Naive thymus-derived CD8-positive, alpha-beta T cell (primary cell): ENCODE measurements at places on chromosomes 3 and 15. TPM values are rescaled to one million over a fixed set of nuclear protein-coding genes. Genes with fewer than 3 reads are reported as not detected.

GRCh38 chr3:17349093-17349492 lies 393.3 kb downstream of the TBC1D5 start:
- peaks cover 2% of the 10 kb centered on the region for H3K4me1 ChIP-seq
- DNase-seq, result no peak
- H3K4me3 ChIP-seq, result no peak overlapping the region
- peaks cover 18% of the 10 kb centered on the region for H3K36me3 ChIP-seq

DNA sequence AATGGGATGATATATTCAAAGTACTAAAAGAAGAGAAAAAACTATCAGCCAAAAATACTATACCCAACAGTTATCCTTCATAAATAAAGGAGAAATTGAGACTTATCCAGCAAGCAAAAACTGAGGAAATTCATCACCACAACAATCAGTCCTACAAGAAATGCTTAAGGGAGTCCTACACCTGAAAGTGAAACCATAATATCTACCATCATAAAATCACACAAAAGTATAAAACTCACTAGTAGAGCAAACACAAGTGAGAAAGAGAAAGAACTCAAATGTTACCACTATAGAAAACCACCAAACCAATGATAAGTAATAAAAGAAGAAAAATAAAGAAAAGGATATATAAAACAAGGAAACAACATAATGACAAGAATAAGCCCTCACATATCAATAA lies 103.6 kb upstream of the NEO1 start:
- H3K36me3 ChIP-seq, result peaks cover 17% of the 10 kb centered on the region
- peaks cover 3% of the 10 kb centered on the region for H3K4me1 ChIP-seq

DNA sequence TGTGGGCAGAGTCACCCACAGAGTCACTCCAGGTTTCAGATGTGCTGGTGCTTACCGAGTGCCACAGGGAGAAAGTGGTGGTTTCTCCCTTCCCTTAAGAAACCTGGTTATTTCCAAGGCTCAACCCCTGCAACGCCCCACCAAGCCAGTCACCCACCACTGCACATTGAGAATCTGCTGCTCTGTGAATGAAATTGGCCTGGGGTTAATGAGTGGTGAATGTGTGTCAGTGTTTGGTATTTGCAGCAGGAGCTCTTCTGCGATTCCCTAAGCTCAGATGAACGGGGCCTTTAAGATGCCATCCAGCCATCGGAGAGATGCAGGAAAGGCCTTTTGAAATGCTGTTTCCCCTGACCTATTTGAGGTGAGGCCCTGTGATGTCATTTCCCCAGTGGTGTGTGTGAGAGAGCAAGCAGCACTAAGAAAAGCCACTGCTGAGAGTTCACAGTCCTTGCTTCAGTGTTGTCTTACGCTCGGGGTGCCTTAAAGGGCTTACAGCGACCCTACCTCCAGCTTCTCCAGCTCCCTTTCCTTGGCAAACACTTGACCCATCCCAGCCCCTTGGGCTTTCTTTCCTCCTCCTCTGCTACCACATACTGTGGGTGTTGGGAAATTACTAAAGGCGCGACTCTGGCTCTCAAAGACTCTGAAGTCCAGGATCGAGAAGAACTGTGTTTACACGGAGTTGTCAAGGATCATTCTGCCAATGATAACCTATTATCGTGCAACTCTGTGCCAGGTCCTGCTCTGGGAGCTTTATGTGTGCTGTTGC lies 68.9 kb downstream of the SMAD3 start:
- peak; percentile 78 for DNase-seq
- no peaks in the 10 kb centered on the region for H3K27me3 ChIP-seq
- no peaks in the 10 kb centered on the region for H3K36me3 ChIP-seq
- peak overlapping the region; percentile 86 for H3K4me3 ChIP-seq
- peak overlapping the region; percentile 99 for H3K27ac ChIP-seq
- peaks cover 72% of the 10 kb centered on the region for H3K4me1 ChIP-seq

DNA sequence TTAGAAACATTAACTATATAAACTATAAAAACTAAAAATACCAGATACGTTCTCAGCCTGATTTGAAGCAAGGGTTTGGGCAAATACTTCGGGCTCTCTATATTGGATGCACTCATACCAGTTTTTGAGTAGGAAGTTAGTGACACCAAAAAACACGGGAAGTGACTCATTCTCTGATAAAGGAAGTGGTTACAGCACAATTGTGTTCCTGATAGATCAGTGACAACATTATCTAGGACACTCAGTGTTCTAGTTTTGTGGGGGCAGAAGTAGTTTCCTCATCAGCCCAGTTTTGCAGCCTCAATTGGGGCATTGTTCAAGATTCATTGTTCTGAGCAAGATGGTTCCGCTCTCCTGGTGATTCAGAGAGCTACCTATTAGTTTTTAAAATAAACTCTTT lies 469.6 kb upstream of the DPPA4 start:
- peaks cover 42% of the 10 kb centered on the region for H3K4me1 ChIP-seq
- no peaks in the 10 kb centered on the region for H3K27me3 ChIP-seq
- H3K4me3 ChIP-seq, result peak overlapping the region; percentile 68
- DNase-seq, result peak; percentile 57
- no peaks in the 10 kb centered on the region for H3K36me3 ChIP-seq
- H3K27ac ChIP-seq, result peak overlapping the region; percentile 72

DNA sequence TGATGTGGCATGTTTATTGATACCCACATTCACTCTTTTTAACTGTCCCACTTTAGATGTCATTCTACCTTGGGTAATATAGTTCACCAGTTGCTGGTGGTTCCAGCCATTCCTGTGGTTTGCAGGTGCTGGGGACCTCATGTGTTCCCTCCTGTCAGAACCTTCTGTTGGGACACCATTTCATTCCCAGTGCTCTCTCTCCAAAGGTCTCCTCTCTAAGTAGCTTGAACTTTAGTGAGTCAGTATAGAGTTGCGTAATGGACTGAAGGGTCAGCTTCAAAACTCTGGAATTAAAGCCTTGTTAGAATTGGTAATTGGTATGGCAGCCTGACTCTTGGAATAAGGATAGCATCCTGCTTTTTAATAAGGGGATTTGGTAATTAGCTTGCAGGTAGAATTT lies 108.5 kb downstream of the PLCL2 start:
- DNase-seq, result no peak
- H3K4me1 ChIP-seq, result peaks cover 85% of the 10 kb centered on the region
- no peaks in the 10 kb centered on the region for H3K27me3 ChIP-seq
- no peak overlapping the region for H3K4me3 ChIP-seq

Gene FBXO40
- not detected for total RNA-seq

GRCh38 chr3:117630885-117631284 lies 921.3 kb downstream of the TUSC7 start:
- no peaks in the 10 kb centered on the region for H3K36me3 ChIP-seq
- H3K4me1 ChIP-seq, result no peaks in the 10 kb centered on the region
- DNase-seq, result no peak
- H3K4me3 ChIP-seq, result no peak overlapping the region

DNA sequence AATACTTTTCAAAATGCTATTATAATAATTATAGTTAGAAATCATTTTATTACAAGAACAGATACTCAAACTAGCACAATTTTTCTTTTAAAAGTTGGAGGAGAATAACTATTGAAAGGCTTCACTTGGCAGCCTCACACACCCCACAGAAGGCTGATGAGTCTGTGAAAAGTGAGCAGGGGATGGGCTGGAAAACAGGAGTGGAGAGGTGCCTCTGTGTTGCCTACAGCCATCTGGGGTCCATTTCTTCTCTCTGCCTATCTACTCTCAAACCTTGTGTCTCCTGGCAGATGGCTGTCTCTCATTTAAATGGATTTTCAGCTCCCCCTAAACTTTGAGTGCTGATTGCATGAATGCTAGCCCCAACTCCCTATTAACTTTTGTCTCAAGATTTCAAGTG lies 230.8 kb downstream of the CLSTN2 start:
- H3K27me3 ChIP-seq, result peaks cover 21% of the 10 kb centered on the region
- no peak overlapping the region for H3K27ac ChIP-seq
- no peak for DNase-seq
- H3K4me1 ChIP-seq, result no peaks in the 10 kb centered on the region
- no peak overlapping the region for H3K4me3 ChIP-seq
